Central memory CD4-positive, alpha-beta T cell (primary cell): ENCODE measurements at places on chromosomes 3 and 15.

- DNase-seq = no peak
These were observed 34.3 kb downstream of the UBXN7 start for GRCh38 chr3:196397941-196398340.

GRCh38 chr3:49611719-49612118, 57.4 kb downstream of the BSN start:
- no peak for DNase-seq

DNA sequence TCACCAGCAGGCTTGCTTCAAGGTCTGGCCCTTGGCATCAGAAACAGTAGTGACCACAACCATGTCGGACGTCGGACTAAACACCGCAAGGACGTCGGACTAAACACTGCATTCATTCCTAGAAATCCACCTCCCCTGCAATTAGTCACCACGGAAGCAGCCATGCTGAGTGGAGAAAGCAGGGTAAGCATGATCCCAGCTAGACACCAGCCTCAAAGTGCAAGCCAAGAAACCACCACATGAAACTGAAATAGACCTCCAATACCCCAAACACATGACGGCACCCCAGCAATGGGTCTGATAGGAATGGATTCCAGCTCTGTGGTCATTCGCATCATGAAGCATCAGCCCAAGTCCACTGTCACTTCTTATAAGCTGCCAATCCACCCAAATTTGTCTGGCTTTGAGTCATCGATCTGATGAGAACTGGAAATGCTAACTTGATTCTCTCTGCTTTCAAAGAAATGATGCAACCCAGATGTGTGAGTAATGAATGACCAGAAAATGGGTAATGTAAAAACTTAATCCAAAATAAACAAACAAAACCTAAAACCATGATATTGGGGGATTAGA, 348.3 kb upstream of the TMCO5A start:
- no peak for DNase-seq

GRCh38 chr15:40340740-40341400, at the start of gene CCDC9B:
CCDC9B (minus strand) TSS chr15:40340939; CDS start chr15:40340819, 120 bp downstream.
- no peak for DNase-seq

DNA sequence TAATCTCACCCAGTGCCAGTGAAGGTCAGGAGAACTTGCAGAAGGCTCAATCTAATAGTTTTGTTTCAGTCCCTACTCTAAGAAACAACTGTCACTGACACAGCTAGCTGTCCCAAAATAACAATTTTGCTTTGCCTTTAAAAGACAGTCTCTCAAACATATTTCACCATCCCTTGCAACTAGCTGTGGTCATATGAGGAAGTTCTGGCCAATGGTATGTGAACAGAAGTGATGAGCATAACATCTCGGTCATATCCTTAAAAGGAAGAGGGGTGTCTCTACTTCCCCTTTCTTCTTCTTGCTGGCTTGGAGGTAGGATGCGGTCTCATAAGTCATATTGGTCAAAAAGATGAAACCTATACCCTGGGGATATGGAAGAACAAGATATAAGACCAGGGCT, 198.1 kb downstream of the NEK10 start:
- DNase-seq = no peak

- DNase-seq = no peak
These were observed 441.0 kb downstream of the TUSC7 start for GRCh38 chr3:117150628-117151027.
